ENCODE measurements at places on chromosomes 1 and 21. TPM values are rescaled to one million over a fixed set of nuclear protein-coding genes. Genes with fewer than 3 reads are reported as not detected.

DNA sequence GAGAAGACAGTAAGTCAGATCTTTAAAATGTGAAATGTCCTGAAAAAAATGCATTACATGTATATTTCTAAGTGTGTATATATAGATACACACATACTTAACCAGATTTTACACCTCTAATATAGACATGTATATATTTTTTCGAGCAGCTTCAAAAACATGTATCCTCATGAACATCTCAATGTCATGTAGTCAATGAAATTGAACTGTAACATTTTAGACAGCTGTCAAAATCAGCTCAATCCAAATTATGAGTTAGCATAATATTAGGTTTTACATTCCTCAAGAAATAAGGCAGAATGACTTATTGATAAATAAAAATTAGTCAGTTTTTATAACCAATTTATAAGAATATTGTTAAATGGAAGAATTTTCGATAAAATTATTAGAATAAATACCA lies 665.7 kb downstream of the BRINP3 start:
- ATAC-seq: no peak

DNA sequence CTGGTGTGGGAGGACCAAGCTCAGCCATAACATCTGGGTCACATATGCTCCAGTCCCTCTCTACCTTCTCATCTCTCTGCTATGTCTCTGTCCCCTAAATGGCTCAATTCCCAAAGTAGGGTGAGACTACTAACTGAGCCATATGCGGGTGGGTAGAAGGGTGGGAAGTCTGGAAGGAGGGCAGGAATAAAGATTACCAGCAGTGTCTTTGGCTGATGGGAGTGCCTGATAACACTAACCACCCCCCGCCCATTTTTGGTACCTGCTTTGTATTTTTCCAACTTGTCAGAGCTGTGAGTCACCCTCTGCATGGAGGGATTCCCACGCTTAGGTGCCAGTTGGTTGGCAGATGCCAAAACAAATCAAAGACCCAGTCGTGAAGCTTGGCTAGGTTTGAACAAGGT lies 14.9 kb upstream of the SSBP3 start:
- peak; percentile 83 for ATAC-seq

DNA sequence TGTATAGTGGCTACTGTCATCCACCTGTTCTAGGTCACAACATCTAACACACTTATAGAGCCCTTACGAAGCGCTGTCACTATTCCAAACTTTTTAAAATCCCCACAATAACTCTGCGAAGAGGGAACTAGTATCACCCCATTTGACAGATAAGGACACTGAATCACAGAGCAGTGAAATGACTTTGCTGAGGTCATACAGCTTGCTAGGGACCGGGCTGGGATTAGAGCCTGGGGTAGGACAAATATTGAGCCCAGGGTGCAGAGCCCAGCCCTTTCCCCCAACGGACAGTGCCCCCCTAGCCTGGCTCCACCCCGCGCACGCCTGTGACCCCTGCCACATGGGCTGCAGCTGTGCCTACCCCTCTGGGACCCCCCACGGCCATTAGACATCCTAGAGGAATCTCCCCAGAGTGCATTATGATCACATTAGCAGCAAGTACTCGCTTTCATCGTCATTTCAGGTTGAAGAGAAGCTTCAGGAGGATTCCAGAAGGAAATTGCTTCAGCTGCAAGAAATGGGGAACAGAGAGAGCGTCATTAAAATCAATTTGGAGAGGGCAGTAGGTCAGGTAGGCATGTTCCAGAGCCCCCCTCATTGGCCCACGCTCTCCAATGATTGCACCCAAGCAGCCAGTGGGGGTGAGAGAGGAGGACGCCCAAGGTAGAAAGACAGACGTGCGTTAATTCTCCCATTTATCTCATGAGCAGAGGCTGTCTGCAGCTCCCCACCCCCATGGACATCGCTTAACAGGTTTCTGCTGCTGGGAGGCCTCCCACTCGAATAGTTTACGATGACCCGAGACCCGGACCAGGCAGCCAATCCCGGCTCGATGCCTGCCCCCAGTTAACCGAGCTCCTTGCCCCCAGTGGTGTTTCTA lies 77.2 kb downstream of the FHAD1 start:
- peak; percentile 26 for ATAC-seq

DNA sequence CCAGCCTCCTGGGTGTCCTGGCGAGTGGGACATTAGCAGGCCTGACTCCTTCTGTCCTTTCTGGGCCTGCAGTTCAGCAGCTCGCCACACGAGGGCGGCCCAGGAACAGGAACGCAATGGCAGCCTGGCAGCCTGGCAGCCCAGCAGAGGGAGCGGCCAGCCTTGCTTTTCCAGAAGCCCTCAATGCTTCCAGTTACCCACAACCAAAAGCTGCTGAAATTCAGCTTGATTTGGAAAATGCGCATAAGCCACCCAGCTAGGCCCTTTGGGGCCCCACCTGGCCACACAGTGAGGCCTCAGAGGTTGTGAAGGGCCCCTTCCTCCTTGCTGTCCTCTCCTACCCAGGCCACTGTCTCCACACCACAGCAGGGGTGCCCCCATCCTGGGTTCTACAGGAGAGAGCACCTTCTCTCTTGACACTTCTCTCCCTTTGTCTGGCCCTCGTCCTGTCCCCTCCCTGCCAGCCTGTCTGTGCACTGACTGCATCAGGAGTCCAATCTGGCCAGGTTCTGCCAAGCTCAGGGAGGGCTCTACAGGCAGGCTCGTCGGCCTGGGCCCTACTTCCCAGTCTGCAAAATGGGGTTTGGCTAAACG lies 103.4 kb upstream of the VAMP3 start:
- peak; percentile 82 for ATAC-seq

C1QB gene
- total RNA-seq: 14.4 TPM

OVAAL gene
- not detected for total RNA-seq
